ENCODE measurements at places on chromosomes 6 and 20. TPM values are rescaled to one million over a fixed set of nuclear protein-coding genes. Genes with fewer than 3 reads are reported as not detected.

SLC22A7 gene
- total RNA-seq = not detected

TRIM15 gene
- not detected for total RNA-seq

SDCBP2 gene
- total RNA-seq = 2.3 TPM

NMBR gene
- total RNA-seq = not detected

BEND6 gene
- total RNA-seq = 1.8 TPM

SLC35B2 gene
- total RNA-seq = 25.8 TPM

HLA-F gene
- total RNA-seq = 86.4 TPM

CALHM4 gene
- total RNA-seq = not detected

CPNE5 gene
- total RNA-seq = 0.51 TPM

BPIFB1 gene
- total RNA-seq = not detected

DPPA5 gene
- total RNA-seq = not detected

ZNF165 gene
- not detected for total RNA-seq

TPBG gene
- 8.7 TPM for total RNA-seq

C6orf58 gene
- not detected for total RNA-seq

FNDC11 gene
- 0.75 TPM for total RNA-seq

TNFRSF21 gene
- total RNA-seq = 25.5 TPM

NKAIN2 gene
- total RNA-seq = not detected

DEFB115 gene
- total RNA-seq = not detected

TREML1 gene
- not detected for total RNA-seq

GPLD1 gene
- 17.5 TPM for total RNA-seq

SYNE1 gene
- total RNA-seq = 93.8 TPM

HLA-DRB1 gene
- 86.9 TPM for total RNA-seq

RAET1E gene
- not detected for total RNA-seq

ETV7 gene
- 1.6 TPM for total RNA-seq

RIMS1 gene
- total RNA-seq = 2.1 TPM

LCA5 gene
- total RNA-seq = 9.0 TPM
